Epithelial cell of alveolus of lung (primary cell): ENCODE measurements at places on chromosomes 5 and 9. TPM values are rescaled to one million over a fixed set of nuclear protein-coding genes. Genes with fewer than 3 reads are reported as not detected.

SPINK4 gene
- total RNA-seq, result not detected in 2 replicates

TAS2R1 gene
- total RNA-seq, result not detected in 2 replicates

PDE8B gene
- 0.13 and 1.2 TPM in 2 replicates for total RNA-seq

TLN1 gene
- 184 and 414 TPM in 2 replicates for total RNA-seq
